ENCODE measurements at places on chromosomes 2 and 18.

DNA sequence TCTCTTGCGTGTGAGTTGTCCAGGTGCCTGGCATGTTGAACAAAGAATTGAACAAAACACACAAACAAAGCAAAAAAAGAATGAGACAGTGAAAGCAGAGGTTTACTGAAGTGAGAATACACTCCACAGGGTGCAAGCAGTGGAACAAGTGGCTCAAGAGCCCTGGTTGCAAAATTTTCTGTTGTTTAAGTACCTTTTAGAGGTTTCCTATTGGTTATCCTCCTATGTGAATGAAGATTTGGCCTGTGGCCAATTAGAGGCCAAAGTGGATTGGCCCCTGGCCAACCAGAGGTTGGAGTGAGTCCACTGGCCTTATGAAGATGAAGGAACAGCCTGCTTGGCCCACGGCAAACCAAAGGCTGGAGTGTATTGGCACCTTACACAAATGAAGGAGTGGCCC, 1188.5 kb upstream of the NRXN1 start:
- DNase-seq = no peak

DNA sequence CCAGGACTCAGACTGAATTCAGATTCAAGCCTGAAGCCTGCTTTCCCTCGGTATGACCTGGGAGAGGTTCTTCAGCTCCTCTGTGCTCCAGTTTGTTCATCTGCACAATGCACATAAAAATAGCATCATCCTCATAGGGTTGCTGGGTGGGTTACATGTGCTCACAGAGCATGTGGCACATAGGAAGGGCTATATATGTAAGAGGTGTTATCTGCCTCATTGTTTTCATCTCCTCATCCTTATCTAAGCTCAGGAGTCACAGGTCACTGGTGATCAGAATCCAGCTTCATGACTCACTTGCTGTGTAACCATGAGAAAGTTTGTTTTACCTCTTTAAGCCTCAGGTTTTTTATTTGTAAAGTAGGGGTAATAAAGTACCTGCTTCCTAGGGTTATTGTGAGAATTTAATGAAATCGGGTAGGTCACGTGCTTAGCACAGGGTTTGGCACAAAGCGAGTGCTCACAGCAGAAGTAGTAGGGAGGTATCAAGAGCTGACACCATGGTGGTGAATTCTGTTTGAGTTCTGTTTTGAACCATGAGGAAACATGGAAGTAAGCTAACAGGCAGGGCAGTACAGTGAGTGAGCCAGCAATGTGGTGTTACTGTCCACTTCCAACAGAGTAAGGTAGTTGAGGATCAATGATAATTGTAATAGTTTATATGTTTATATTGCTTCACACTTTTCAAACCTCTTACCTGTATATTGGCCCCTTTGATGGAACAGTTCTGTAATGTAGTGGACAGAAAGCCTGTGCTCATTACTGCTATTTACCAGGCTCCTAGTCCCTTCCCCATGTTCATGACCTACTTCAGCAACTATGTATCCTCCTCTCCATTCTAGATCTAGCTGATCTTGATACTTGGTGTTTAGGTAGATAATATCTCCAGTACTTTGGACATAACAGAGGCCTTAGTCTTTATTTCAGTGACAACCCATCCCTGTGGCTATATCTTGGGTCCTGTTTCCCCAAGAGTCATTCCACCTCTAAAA, 141.4 kb upstream of the LTBP1 start:
- DNase-seq = no peak

DNA sequence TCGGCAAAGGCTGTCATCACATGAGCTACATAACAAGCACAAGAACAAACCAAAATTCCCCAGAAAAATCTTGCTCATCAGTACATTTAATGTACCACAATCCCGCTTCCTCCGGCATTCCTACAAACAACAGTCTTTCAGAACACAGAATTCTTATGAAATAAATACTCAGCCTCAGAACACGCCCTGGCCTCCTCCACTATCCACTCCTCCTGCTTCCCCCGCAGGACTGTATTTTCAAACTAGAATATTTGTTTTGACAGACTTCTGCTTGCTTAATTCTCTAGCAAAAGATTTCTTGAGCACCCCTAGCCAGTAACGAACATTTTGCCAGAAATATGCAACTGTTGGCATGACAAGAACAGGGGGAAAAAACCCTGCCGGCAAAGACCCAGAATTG, 131.2 kb downstream of the THADA start:
- no peak for DNase-seq

- no peak for DNase-seq
These were observed 50.4 kb downstream of the MRO start for GRCh38 chr18:50769463-50769862.

GRCh38 chr18:22106536-22107292, 62.7 kb upstream of the GATA6 start:
- DNase-seq = no peak

- DNase-seq = no peak
These were observed 9.8 kb downstream of the TMX3 start for GRCh38 chr18:68705119-68705518.

DNA sequence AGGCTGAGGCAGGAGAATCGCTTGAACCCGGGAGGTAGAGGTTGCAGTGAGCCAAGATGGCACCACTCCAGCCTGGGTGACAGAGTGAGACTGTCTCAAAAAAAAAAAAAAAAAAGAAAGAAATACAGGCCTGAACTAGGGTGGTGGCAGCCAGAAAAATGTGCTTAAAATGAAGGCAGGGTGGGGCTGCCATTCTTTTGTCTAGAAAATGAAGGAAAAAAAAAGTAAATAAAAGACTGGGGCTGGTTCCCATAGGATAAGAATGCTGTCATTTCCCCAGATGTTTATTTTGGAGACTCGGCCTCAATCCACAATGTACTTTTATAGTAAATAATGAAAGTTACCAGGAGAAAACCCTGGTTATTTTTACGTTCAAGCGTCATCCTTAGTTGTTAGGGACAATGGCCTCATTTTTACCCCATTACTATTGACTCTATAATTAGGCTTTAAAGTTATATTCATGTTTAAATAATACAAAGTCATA, 58.9 kb downstream of the ATP8B1 start:
- DNase-seq = no peak

Data from GM18507 (cell line).